Brain pericyte (primary cell): ENCODE measurements at places on chromosomes 7 and 10.

DNA sequence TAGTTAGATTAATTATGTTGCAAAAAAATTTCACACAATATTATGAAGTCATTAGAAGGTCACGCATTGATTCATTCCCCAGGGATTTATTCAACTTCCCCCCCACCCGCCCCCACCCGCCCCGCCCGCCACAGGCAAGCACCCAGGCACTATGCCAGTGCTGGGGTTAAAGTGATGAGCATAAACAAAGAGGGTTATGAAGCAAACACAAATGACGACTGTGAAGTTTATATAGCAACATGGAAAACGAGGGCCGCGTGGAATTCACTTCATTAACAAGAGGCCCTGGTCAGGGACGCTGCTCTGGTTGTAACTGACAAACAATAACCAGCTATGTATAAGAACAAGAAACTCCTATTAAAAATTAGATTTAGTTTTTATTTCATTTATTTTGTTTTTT lies 656.5 kb upstream of the COBL start:
- DNase-seq, result no peak

DNA sequence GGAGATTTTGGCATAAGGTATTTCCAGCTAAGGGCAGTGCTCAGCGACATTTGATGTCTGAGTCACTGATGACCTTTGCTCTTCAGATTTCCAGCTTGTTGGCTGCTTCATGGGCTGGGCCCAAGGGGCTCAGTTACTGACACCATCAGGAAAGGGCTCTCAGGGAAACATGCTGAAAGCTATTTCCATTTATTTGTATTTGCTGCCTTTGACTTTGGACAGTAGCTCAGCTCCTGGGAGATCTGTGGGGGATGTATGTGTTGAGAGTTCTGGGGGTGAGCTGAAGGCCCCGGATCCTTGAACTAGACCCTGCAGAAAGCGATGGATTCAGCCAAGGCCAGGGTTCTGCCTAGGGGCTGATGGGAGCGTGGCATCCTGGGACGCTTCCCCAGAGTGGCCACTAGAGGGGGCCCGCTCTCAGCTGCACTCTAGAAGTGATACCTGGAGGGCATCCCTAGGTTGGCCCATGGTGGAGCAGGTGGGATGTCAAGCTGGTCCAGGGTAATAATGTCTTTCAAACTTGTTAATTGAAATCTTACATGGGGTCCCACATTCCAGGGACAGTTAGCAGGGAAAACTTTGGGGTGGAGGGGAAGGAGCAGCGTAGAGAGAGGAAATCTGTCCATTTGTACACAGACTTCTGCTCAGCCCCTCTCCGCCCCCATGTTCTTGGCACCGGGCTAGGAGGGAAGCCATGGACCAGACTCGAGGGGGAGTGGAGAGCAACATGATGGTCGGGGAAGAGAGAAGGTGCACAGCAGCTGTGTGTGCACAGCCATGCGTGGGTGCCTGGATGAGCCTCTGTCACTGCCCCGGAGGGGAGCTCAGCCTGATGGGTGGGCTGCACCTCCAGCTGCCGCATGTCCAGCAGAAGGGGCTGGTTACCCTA lies 3.0 kb upstream of the BTBD16 start:
- DNase-seq, result no peak

DNA sequence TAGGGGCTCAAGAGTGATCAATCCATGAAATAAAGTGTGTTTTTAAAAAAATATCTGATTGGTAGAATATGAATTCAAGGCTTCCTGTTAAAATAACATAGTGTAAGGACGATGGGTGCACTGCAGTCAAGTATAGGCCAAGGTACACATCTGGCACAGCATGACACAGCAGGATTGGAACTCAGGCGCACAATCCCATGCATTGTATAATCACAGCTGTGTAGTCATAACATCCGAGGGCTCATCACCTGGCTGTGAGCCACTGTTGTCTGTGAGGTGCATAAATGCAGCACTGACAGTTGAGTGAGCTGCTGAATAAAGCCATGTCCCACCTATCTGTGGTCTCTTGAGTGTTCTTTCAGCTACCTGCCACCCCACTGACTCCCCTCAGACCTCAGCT lies 142.3 kb upstream of the HPS1 start:
- no peak for DNase-seq

- DNase-seq, result no peak
Observed at GRCh38 chr7:123070702-123071286, 75.3 kb upstream of the TAS2R16 start.

DNA sequence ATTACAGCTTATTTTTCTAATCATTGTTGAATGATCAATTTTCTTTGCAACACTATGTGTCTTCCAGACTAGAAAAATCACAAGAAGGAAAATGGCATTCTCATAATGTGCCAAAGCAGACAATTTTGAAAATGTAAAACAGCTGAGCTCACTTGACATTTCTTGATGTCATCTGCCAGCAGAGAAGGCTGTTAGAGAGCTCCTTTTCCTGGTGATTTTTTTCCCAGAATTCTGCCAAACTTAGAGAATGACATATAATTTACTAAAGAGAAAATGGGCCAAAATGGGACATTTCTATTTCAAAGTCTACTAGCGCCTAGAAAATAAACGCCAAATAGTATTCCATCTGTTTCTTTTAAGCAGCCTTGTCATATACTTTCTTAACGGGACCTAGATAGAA lies 88.9 kb upstream of the CSTF2T start:
- no peak for DNase-seq

DNA sequence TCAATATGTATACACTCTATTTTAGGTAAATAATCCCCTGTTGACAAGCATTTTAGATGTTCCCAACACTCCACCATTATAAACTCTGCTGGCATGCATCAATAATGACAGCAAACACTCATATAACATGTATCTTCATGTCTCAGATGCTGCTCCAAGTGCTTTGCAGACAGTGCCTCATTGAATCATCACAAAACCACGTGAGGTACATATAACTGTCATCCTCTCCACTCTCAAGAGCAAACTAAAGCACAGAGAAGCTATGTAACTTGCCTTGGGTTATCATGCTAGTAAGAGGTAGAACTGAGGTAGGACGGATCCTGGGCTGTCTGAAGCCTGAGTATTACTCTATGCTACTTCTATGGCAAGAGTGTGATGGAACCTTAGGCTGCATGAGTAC lies 72.5 kb upstream of the GSDME start:
- DNase-seq, result no peak

GRCh38 chr7:22858274-22858639 lies 35.6 kb upstream of the TOMM7 start:
- no peak for DNase-seq

- no peak for DNase-seq
Observed at GRCh38 chr7:2452643-2453270, 23.4 kb downstream of the GRIFIN start.

DNA sequence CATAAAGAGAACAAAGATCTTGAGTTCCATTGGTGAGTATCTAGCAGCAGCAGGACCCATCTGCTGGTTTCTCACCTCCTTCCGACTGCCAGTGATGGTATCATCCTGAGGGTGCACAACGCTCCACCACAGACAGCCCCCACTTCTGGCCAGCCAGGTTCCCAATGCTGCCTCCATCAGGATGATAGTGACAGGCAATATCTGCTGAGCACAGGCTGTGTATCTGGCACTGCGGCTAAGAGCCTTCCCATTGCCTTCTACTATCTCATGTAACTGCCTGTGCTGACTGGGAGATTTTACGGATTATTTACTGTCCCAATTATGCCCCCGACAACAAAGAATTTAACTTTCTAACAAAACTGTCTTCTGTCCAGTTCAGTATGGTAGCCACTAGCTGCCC lies 352.4 kb upstream of the AOAH start:
- DNase-seq, result no peak

- DNase-seq, result no peak
Observed at GRCh38 chr7:82778021-82778420, 334.4 kb upstream of the CACNA2D1 start.

- DNase-seq, result no peak
Observed at GRCh38 chr10:83667594-83667993, 471.7 kb upstream of the GHITM start.

DNA sequence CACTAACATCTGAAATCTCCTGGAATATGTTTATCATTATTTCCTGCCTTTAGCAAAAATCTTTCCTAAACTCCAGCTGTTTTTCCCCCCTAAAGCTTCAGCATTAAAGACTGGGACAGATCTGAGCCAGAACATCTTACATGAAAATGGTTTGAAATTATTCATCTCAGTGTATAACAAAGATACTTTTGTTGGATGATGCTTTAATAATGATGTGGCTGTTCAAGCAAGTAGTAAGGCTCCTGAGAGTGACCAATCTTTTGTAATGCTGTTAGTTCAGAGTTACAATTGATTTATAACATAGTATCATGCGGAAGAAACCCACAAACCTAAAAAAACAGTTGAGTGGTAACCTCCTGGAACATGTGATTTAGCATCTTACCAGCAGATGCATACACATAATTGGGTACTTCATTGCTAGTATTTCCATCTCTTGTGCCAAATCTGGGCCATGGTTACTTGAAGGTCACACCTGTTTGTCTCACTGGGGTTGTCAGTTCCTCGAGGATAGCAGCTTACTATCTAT lies 1.5 kb downstream of the BZW2 start:
- no peak for DNase-seq

- DNase-seq, result no peak
Observed at GRCh38 chr7:101555269-101555920, 73.7 kb downstream of the MYL10 start.

DNA sequence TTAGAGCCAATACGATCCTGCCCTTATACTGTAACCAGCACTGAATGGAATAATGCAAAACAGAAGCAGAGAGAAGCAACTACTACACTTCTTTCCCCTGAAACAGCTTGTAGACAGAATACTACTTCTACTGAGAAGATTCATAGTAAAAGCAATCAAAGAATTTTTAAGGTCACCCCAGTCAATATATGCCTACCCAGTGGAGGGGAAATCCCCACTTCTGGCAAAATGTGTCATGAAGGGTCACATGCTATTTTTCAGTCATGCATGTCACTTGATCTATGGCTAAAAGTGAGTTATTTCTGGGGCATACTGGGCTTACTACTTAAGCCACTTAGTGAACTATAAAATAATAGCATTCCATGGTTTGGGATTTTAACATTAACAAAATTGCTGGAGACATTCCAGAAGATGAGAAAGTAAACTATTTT lies 25.6 kb downstream of the IRF5 start:
- DNase-seq, result no peak

DNA sequence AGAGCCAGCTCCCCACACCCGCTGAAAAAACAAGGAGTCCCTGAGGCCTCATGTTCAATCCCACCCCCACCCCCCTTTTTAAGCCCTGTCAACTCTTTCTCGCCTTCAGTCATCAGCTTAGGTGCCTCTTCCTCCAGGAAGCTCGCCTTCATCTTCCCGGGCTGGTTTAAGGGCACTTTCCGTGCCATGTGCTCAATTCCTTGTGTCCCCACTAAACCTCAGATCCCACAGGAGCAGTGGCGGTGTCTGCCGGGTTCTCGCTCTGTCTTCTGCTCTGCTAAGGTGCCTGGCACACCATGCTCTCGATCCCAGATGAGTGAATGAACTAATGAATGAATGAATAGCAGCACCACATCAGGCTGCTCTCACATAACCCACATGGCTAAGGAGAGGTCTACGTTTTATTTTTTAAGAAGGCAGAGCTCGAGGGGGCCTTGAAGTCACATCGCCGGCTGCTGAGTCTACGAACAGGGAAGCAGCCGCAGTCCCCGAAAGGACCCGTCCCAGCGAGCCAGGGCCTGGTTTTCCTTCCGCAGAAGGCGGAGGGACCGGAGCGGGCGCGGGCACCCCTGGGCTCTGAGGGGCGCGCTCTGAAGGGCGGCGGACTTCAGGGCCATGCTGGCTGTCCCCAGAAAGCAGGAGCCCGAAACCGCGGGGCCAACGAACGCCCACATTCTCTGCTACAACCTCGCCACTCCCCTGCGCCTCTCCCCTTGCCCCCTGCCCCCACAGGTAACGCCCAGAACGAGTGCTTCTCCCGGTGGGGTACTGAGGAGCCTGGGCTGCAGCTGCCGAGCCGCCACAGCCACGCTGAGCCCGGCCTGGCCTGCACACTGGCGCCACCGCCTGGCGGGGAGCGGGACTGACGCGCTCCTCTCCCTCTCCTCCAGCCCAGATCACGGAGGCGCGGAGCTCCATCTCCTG lies 73.4 kb upstream of the KCNMA1 start:
- no peak for DNase-seq

GRCh38 chr10:80451132-80451531 lies 3.0 kb upstream of the TSPAN14 start:
- no peak for DNase-seq

- no peak for DNase-seq
Observed at GRCh38 chr10:131961047-131961776, 20.5 kb downstream of the BNIP3 start.

DNA sequence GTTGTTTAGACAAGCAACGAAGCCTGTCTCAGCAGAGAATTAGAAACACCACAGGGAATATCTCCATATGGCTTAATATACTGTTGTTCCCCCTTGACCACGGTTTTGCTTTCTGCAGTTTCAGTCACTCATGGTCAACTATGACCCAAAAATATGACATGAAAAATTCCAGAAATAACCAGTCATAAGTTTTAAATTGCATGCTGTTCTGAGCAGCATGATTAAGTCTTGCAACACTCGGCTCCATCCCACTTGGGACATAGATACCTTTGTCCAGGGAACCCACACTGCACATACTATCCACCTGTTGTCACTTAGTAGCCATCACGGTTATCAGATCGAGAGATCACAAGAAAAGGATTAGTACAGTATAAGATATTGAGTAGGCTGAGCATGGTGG lies 60.7 kb upstream of the FOXK1 start:
- no peak for DNase-seq

GRCh38 chr10:43765516-43765915 lies 116.8 kb upstream of the ZNF32 start:
- no peak for DNase-seq

- DNase-seq, result no peak
Observed at GRCh38 chr7:50101873-50102272, 8.8 kb upstream of the ZPBP start.

DNA sequence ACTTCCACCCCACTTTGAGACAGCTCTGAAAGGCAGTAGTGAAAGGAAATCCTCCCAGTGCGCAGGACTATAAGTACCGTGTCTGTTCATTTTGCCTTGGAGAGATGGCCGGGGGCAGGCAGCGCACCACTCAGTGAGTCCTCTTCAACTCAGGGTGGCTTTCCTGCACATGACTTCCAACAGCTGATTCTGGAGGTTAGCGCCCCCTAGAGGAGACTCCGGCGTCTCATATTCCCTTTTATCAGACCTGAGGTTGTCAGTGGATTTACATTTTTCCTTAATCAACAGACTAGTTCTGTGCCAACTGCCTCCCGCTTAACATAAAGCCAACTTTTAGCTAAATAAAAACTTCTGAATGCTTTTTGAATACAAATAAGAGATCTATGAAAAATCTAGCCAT lies 101.0 kb downstream of the HERPUD2 start:
- no peak for DNase-seq

DNA sequence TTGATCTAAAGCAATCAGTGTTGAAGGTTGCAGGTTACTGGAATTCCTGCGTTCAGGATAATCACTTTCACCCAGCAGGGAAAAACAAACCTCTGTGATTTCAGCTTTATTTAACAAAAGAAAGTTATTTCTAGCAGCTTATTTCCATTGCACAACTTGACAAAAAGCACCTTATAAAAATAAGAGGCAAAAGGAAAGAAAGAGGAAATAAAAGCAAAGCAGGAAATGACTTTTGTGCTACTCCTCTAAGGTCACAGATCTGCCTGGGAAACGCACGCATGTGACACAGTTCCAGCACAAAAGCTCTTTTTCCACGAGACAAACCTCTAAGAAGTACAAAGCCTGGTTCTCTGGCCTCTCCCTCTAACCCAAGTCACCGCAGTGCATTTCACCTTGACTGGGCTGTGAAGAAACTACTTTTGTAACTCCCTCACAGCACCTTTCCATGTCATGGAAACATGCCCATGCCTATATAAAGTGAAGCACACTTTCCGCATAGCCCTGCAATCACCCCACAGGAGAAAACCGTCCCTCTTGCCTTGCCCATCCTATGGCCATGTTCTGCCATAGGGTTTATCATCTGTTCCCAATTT lies 870 bp downstream of the ANK3 start:
- no peak for DNase-seq
